ENCODE measurements at places on chromosomes 13 and 19.

- DNase-seq, result no peak
Measured at GRCh38 chr13:51971520-51972426, 39.5 kb downstream of the ATP7B start.

GRCh38 chr19:41189425-41190065 lies 3.5 kb upstream of the CYP2S1 start:
- no peak for DNase-seq

DNA sequence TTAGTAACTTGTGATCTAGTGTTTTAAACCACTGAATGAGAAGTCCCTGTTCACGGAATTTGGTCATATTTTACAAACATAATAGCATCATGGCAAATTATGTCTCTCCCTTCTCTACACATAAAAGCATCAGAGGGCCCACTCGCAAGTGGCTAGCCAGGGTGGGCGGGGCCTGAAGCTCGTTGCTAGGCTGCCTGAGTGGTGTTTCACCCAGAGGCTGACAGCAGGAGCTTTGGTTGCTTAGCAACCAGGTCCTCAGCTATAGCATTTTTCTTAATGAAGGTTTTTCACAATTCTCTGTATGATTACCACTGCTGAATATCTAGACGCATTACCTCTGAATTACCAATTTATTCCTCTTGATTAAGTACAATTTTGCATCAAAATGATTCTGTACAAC lies 126.5 kb downstream of the NALCN start:
- no peak for DNase-seq

- DNase-seq, result no peak
Measured at GRCh38 chr13:32549788-32550187, 11.2 kb upstream of the N4BP2L2 start.

DNA sequence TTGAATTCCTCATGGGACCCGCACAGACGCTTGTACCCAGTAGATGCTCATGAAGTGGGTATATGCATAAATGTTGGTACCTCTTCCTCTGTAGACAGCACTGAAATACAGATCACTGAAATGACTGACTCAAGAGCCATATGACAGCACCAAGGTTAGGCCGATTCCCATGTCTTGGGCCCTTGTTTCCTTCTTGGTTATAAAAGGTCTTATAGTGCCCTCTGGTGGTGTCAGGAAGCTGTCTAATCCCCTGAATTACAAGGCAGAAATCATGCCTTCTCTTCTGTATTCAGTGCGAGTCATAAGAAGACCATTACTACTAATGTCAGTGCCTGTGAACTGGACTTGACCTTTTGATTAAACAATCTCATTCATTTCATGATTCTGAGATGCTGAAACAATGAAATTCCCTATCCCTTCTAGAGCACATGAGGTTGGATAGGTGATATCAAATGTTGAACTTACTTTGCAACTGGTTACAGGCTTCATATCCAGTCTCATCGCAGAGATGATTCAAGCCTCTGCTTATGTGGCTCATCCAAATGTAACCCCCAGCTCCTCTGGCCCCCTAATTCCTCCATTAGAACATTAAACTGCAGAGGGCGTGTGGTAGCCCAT lies 59.7 kb downstream of the SPATA13 start:
- DNase-seq, result no peak

DNA sequence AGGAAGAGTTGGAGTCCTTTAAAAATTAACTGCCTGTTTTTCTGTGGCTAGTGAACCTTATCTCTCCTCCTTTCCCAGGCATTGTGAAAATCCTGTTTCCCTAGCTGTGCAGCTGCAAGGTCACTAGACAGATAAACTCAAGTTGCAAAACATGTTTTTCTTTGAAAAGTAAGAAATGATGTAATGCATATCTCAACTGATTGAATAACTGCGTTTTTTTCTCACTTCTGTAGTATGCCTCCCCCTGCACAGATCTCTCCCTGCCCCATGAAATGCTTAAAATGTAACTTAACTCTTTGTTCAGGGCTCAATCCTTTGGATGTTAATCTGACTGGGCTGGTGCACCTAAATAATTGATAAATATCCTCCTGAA lies 27.7 kb upstream of the CYSLTR2 start:
- no peak for DNase-seq

DNA sequence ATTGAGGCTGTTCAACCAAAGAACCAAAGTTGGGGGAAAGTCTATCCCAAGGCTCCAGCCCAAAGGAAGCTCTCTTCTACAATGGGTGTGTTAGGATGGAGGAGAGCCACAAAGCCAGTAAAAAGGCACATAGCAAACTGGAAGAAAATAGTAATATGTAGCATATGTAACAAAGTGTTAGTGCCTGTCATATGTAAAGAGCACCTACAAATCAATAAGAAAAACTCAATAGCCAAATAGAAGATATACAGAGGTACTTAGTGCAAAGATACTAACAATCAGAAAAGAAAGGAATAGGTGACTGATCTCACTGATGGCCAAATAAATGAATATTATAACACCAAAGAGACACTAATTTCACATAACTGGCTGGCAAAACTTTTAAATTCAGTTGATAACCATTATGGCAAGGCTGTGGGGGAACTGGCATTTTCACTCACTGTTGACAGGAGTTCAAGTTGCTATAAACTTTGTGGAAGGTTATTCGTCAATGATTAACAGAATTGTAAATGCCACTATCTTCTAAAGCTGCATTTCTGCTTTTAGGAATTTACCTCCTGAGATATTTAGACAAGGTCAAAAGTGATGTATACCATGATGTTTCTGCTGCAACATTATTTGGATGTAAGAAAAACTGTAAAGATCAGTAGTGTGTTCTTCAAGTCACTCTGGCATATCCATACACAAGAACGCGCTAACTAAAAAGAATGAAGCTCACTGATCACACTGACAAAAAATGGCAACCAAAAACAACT lies 110.8 kb downstream of the GNG7 start:
- DNase-seq, result no peak

DNA sequence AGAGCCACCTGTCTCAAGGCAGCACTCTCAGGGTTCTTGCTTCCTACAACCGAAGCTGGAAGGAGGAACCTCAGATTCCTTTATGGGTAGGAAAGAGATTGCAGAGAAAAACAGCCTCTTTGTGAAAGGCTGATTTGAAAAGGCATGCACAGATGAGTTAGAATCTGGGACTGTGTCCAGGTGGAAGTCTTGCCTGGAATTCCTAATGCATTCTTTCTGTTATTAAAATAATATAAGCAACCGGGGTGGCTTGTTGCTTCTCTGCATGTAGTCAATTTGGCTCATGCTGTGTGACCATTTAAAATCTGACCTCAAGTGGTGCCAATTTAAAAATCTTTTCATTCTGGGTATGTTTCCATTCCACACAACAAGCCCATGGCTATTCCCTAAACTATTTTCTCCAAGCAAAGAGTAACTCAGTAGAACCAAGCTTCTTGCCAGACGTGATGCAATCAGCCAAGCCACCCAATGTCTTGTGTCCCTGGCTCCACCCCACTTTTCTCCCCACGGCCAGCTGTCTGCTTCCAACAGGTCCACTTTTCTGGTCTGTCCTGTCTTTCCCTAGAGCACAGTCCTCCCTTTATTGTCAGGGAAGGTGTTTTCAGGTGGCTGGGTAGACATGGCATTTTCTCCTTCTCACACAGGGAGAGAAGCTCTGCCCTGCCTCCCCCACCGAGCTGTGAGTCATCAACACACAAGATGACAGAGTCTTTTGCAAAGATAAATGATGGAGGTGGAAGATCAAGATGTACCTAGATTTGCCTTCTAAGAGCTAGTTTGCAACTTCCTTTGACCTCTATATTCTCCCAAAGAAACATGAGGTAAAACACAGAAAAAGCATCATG lies 394.3 kb downstream of the FOXO1 start:
- DNase-seq, result peak; percentile 57

DNA sequence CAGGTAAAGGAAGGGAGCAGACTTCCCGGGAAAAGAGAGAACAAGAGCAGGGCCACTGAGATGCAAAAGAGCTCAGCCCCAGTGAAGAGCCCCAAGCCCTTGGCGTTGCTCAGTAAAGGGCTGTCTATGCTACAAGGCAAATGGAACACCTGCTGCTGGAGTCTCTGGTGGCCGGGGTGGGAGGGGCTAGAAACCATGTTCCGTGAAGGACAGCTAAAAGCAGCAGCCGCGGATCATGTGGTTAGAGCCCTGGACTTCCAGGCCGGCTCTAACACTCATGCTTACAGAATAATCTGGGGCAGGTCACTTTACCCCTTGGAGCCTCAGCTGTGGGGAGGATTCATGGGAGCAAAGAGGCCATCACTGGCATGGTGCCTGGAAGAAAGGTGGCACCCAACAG lies 17.8 kb downstream of the POU2F2 start:
- DNase-seq, result no peak

- no peak for DNase-seq
Measured at GRCh38 chr19:6470173-6470572, 6.1 kb downstream of the CRB3 start.

DNA sequence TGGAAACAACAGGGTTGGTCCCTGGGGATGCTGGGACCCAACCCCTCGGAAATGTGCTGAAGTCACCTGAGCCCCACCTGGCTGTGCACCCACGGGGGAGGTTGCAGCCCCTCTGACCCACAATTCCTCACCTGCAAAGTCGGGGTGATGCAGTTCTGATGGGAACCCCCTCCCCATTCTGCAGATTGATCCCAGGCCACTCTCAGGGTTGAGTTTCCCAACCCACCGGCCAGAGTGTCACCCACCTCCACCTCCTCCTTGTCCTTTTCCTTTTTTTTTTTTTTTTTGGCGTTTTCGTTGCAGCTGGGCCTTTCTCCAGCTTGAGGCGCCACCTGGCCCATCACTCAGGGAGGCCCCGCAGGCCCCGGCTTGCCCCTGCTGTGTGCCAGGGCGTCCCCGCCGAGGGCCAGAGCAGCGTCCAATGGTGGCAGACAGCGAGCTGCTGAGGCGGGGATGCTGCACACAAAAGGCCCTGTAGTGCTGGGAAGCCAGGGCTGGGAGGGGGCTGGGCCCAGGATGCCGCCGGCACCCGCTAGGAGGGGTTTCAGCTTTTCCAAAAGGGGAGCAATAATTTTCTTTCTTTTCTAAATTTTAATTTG lies 4.6 kb downstream of the PIK3R2 start:
- no peak for DNase-seq

DNA sequence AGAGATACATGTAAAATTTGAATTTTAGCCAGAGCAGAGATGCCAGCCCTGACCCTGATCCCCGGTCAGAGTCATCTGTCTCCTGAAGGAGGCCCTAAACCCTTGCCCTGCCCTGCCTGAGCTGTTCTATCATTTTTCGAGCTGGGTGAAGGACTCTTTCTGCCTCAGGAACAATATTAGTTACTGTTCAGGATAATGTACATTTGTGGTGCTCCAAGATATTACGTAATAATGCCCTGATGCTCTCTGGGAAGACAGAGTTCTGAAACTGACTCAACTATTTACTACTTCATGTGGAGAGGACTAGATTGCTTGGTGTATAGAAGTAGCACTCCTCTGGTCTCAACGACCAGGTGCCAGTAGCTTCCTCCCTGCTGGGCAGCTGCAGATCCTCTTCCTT lies 37.9 kb upstream of the UBL3 start:
- no peak for DNase-seq

- DNase-seq, result no peak
Measured at GRCh38 chr13:86098511-86098910, 299.3 kb upstream of the SLITRK6 start.

DNA sequence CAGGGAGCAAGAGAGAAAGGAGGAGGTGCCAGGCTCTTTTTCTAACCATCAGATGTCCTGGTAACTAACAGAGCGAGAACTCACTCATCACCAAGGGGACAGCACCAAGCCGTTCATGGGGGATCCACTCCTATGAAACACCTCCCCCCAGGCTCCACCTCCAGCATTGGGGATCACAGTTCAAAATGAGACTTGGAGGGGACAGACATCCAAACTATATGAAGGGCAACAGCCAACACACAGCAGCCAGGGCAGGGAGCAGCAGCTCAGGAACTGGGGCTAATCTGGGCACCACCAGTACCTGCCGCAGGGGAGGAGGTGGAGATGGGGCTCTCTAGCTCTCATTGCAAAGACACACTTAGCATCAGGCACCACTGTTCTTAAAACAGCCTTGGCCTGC lies 34.3 kb upstream of the VSTM2B start:
- no peak for DNase-seq

DNA sequence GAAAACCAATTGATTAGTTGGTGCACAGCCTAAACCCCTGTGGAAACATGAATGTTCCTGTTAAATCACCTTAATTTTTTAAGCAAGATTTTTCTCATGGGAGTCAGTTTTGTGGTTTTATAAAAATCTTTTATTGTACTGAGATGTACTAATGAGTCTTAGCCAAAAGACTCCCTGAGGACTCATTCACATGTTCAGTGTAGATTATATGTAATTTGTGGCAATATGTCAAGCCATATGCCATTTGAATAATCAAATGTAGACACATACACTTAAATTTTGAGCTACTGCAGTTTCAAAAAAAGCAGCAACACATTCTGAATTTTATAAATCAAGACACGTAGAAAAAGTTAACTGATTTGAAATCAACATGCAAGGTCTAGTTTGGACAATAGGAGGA lies 395.2 kb downstream of the MYO16 start:
- DNase-seq, result no peak

- DNase-seq, result no peak
Measured at GRCh38 chr19:12788042-12788681, 3.1 kb upstream of the JUNB start.
